Omental fat pad (tissue), 4 donors: ENCODE measurements at places on chromosomes 1 and 21.

- no peak for DNase-seq
Observed at GRCh38 chr1:226523646-226524406, 24.7 kb upstream of the STUM start.

GRCh38 chr1:178534137-178534868, 21.4 kb downstream of the TEX35 start:
- no peak for DNase-seq

DNA sequence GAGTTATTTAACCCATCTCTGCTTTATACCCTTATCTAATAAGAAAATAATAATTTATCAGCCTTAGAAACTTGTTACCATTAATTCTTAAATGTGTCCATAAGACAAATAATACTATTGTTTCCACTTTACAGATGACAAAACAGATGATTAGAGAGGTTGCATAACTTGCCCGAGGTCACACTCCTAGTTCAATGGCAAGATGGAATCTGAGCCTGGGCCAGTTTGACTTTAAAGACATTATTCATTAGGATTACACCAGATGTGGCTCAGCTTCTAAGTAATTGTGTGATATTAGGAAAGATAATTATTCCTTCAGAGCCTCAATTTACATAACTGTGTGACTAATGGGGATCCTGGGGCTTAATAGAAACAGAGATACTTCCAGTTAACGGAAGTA, 42.3 kb upstream of the KCNK2 start:
- no peak for DNase-seq

DNA sequence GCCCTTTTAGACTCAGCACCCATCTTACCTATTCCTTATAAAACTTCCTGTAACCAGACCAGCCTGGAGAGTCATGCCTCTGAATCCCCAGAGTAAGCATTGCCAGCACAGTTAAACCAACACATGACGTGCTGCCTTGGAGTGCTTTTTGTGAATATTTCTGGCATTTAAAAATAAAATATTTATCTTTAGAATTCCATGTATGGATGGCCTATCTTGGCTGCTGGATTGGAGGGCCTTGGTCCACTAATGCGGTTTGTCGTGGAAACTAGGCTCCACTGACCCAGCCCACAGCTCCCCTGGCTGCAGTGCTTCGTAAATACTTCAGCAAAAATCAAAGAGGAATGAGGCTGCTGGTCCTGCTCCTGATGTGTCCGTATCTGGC, 17.5 kb downstream of the MTARC1 start:
- DNase-seq = no peak
